ENCODE measurements at places on chromosomes 1 and 21.
A peak's percentile ranks its signal among the peaks of the same experiment; 100 is the strongest.

- DNase-seq = no peak
Measured at GRCh38 chr21:42056996-42057689, 14.0 kb upstream of the UMODL1 start.

DNA sequence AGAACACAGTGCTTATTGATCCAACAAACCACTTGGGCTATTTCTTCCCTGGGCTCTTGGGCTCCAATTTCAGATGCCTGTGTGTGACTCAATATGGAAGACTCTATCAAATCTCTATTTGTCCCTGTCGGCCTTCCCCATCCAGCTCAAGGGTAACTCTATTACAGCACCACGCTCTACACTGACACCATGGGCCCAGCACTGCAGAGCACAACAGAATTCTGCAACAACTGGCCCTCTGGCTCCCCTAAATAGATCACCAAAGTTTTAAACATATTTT lies 51.7 kb downstream of the CAPZB start:
- no peak for DNase-seq

- DNase-seq = no peak
Measured at GRCh38 chr1:85894651-85895050, 186.4 kb upstream of the ZNHIT6 start.

DNA sequence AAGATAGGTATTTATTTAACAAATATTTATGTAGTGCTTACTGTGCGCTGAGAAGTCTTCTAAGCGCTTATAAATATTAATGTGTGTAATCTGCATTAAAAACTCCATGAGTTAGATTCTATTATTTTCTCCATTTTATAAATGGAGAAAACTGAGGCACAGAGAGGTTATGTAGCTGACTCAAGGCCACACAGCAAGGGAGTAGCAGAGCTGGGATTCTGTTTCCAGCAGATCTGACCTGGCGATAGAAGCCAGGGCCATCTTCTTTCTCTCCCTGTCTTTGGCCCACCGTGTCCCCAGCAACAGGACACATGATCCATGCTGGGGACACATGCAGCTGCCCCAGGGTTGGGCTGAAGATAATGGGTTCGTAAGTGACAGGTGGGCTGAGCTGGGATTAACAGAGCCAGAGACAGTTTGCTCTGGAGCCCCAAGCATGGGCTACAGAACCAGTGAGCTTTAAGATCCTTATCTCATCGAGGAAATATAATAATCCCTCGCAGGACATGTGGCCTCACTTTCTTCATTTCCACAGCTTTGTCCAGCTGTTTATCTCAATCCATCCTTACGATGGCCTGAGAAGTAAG lies 30.3 kb downstream of the IGSF21 start:
- no peak for DNase-seq

DNA sequence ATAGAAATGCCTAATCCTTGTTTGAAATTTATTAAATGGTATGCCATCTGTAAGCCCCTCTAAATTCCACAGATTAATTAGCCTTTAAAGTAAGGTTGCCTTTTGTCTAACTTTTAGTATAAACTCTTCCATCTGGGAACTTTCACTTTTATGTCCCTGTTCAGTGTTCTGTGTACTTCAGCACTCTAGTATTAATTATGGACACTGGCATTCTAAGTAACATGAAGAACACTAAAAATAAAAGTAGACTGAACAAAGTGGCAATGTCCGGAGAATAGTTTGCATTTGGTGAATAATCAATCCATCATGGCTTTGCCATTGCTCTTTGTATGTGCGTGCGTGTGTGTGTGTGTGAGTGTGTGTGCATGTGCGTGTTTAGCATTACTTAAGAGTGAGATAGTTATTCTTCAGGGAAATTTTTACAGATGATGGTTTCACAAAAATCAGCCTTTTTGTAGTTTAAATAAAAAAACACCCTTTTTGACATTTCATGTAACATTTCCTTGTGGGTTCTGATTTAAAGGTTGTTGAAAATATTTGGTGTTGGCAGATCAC lies 51.1 kb downstream of the ATF6 start:
- no peak for DNase-seq

- DNase-seq = no peak
Measured at GRCh38 chr1:176994931-176995596, 169.4 kb downstream of the ASTN1 start.

DNA sequence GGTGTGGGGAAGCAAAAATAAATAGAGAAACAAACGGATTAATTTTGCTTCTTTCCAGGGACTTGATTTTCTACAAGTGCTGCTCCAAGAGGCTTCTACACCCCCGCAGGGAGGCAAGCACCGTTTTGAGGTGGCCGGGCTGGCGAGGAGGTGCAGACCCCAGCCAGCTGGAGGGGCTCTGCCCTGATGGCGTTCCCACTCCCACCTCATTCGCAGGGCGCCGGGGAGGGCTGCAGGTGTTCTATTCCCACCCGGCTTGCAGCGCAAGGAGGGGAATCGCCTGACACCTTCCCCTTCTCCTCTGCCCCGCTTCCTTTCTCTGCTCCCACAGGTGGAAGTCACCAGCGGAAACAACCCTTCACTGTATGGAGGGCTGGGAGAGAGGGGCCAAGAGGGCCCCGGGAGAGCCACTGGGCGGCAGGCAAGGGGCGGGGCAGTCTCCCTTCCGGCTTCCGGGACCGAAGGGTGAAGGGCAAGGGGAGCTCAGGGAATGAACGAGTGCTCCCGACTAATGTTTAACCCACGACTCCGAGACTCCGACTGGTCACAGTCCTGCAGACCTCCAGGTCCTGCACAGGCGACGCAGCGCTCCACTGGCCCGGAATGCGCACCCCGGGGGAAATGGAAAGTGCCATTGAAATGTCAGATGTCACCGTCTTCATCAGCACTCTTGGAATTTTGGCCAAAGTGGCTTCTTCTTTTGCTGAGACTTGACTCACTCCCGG lies 29.1 kb downstream of the TEX35 start:
- DNase-seq = peak; percentile 13

- DNase-seq = no peak
Measured at GRCh38 chr1:2151252-2151651, 43.3 kb downstream of the FAAP20 start.

GRCh38 chr1:17075470-17076255 lies 21.8 kb upstream of the SDHB start:
- no peak for DNase-seq

GRCh38 chr1:46288485-46289133 lies 14.8 kb downstream of the LRRC41 start:
- DNase-seq = no peak

- DNase-seq = no peak
Measured at GRCh38 chr1:106226550-106226949, 829.9 kb upstream of the PRMT6 start.

GRCh38 chr1:247529771-247530355 lies 6.4 kb downstream of the OR2C3 start:
- DNase-seq = no peak

DNA sequence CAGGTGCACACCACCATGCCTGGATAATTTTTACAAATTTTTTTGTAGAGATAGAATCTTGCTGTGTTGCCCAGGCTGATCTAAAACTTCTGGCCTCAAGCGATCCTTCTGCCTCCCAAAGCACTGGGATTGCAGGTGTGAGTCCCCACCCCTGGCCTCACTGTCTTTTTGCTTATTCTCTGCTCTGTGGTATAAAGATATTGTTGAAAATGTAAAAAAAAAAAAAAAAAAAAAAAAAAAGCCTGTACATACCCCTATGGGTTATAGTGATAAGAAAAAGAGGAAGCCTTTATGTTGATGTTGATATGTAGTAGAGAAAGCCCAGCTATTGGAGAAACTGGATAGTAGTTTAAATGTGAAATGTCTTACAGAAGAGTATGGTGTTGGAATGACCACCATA lies 125.8 kb downstream of the XPR1 start:
- DNase-seq = no peak

DNA sequence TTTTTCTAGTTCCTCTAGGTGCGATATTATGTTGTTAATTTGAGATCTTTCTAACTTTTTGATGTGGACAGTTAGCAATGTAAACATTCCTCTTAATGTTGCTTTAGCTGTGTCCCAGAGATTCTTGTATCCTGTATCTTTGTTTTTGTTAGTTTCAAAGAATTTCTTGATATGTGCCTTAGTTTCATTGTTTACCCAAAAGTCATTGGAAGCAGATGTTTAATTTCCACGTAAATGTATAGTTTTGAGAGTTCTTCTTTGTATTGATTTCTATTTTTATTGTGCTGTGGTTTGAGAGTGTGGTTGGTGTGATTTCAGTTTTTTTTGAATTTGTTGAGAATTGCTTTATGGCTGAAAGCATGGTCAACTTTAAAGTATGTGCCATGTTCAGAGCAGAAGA lies 319.4 kb downstream of the PTBP2 start:
- no peak for DNase-seq

GRCh38 chr1:54424398-54424797 lies 18.2 kb upstream of the SSBP3 start:
- no peak for DNase-seq

- no peak for DNase-seq
Measured at GRCh38 chr1:68347415-68347814, 102.3 kb downstream of the RPE65 start.

- DNase-seq = no peak
Measured at GRCh38 chr1:42758641-42759040, 8.2 kb downstream of the P3H1 start.

DNA sequence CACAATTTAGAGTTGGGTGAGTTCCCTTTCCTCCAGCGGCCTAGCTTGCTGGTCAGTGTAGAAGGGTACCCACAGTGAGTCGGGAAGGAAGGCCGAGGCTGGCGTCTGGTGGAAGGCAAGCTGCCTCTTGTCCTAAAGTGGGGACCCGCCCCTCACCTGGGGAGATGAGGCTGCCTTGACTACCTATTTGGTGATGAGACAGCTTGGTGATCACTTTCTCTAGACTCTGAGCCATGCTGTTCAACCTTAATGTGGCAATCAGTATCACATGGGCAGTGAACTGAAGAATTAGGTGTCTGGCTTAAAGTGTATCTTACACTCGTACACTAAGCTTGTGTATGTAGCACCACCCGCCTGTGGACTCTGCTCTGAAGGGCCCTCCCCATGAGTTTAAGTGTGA lies 100.7 kb downstream of the COLGALT2 start:
- no peak for DNase-seq

- DNase-seq = no peak
Measured at GRCh38 chr1:110056776-110057175, 13.7 kb downstream of the ALX3 start.

GRCh38 chr1:165828669-165829329 lies 1.4 kb downstream of the UCK2 start:
- DNase-seq = no peak

GRCh38 chr1:6409053-6409452 lies 10.7 kb downstream of the HES2 start:
- no peak for DNase-seq

DNA sequence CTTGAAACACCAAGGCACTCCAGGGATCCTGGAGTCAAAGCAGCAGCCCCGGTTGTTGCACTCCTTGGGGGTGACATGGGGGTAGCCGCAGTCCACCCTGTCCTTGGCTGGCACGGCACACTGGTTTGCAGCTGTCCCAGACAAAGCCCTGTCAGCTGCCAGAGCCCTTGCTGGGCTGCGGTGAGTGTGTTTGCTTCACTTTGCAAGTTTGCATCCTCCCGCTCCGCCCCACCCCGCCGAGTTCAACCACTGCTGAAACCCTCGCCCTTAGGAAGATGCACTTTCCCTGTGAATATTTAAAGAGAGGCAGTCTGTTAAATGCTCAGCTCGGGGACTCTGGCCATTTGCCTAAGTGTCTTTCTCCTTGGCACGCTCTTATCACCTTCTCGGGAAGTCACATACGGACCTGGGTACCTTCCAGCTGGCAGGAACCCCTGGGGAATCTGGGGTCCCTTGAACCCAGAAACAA lies 1.7 kb downstream of the TFF3 start:
- no peak for DNase-seq

GRCh38 chr1:109201123-109201703 lies 12.5 kb upstream of the SARS1 start:
- DNase-seq = peak; percentile 41

GRCh38 chr1:161838885-161839284 lies 72.8 kb downstream of the ATF6 start:
- DNase-seq = no peak

- no peak for DNase-seq
Measured at GRCh38 chr1:15701784-15702183, 17.7 kb downstream of the PLEKHM2 start.

DNA sequence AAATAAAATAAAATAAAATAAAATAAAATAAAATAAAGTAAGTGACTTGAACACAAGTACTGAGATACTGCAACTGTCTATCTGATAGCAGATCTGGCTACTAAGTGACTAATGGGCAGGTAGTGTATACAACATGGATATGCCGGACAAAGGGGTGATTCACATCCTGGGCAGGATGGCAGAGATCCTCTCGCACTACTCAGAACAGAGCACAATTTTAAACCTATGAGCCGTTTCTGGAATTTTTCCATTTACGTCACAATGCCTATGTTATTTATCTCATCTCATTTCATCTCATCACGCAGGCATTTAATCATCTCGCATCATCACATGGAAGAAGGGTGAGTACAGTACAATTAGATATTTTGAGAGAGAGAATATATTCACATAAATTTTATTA lies 233.3 kb upstream of the COA6 start:
- DNase-seq = no peak

DNA sequence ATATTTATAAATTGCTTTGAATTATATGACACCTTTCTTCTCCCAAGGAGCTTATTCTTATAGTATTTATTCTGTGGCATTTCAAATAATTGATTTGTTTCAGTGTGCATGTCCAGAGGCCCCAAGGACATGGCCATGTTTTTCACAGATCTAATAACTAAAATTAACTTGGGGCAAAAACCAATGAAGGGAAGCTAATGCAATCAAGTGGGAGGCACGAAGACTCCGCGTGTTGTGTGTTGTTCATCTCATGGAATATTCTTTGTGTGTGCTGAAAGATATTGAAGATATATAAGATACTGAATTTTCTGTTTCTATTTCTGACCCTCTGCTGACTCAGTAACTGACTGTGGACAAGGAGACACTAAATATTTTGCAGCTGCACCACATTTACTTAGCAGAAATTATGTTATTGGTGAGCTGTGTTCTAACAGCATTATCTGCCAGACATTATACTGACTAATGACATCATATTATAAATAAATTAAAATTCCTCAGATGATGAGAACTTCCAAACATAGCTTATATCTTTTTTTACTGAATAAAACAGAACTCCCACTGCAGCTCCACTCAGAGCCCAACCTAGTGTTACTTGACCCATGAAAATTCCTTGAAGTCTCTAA lies 519.3 kb upstream of the CXADR start:
- DNase-seq = no peak

DNA sequence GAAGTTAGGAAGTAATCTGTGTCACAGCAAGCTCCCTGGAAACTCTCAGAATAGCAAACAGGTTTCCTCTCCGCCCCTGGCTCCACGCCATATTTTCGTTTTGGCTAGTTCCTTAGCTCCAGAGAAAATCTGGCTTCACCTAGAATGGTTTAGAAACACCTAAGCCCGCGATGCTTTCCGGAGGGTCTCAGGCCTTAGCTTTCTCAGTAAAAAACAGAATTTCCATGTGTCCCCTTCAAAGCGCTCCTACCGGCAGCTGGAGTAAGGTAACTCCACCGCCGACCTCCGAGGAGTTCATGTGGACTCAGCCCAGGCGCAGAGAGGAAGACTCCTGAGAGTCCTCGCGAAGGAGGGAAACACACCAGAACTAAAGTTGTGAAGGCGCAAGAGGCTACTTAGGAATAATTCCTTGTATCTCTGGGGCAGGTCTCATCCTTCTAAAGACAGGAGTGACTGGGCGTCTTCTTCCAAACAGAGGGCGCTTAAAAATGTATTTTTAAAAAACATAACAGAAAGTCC lies 406 bp downstream of the KIAA0040 start:
- peak; percentile 14 for DNase-seq
